ENCODE measurements at places on chromosomes 1 and 21.

DNA sequence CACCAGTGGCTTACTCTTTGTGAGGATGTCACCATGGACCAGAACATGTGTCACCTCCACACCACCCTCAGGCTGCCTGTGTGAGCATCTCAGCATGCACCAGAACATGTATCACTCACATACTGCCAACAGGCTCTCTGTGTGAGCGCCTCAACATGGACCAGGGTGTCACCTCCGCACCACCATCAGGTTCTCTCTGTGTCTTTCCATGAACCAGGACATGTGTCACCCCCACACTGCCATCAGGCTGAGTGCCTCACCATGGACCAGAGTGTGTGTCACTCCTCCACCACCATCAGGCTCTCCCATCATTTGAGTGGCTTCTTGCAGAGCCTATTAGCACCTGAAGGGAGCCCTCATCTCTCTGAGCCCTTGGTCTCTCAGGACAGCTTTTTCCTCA, 125.2 kb downstream of the ZNF648 start:
- DNase-seq: no peak

DNA sequence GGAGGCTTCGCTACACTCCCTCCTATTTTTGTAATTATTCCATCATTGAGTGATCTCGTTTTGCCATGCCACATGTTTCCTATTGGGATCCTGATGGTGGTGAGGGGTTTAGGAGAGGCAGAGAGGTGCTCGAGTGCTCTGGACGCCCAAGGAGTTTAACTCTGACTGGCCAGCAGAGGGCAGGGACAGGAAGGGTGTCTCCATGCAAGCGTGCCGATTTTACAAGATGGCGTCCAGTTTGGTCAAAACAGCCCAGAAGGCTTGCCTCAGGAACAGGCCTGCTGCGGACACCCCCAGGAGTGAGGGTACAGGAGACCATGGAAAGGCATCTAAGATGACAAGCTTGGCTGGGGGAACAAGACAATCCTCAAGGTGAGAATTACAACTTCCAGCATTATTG, 33.8 kb upstream of the KCNE2 start:
- DNase-seq: no peak

GRCh38 chr21:35351434-35351833, 302.3 kb upstream of the RUNX1 start:
- no peak for DNase-seq

DNA sequence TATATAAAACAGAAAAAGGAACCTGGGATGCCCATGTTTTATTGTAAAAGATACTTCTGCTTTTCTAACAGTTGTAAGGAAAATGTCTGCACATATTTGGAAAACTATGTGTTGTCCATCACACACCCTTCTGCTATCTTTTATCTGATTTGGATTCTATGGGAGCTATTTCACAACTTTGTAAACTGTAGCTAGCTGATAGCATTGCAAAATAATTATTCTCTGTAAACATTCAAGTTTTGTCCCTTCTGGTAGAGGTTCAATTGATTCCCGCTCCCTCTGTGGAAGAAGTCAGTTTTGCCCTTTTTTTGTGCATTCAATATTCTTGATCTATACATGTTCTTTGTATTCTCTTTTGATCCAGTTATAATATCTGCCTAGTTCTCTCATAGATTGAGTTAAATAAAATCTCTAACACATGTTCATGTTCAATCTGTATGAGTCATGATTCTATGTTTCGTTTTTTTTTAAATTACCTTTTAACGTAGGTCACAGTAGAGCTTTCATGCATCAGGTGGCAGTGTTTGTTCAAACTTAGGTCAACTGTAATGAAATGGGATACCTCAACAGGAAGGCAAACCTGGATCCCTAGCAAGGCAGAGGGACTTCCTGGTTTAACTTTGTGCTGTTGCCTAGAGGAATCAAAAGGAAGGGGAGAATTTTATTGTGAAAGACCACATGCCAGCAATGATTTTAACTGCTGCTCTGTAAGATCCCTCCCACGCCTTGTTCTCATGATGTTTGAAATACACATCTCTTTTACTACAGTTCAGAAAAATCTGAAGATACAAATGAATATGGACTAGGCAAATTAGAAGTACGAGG, 26.0 kb upstream of the BCL9 start:
- no peak for DNase-seq

- peak; percentile 71 for DNase-seq
These were observed 892 bp downstream of the TYW3 start for GRCh38 chr1:74733604-74734484.

- no peak for DNase-seq
These were observed 8.6 kb upstream of the IL20 start for GRCh38 chr1:206856674-206857464.

All from NCI-H2227 treated with DMSO at 0.1 percent for 48 hours (cell line).